Smooth muscle cell of the pulmonary artery (primary cell): ENCODE measurements at places on chromosomes 3 and 15. TPM values are rescaled to one million over a fixed set of nuclear protein-coding genes. Genes with fewer than 3 reads are reported as not detected.

MYRIP gene
- 0.85 and 4.3 TPM in 2 replicates for total RNA-seq

MCF2L2 gene
- 0.13 and 0.33 TPM in 2 replicates for total RNA-seq

EFCAB12 gene
- total RNA-seq = 0.03 and 0.07 TPM in 2 replicates

EIF4E3 gene
- 0.83 and 2.9 TPM in 2 replicates for total RNA-seq

MUSTN1 gene
- 0.13 TPM in 1 of 2 replicates, not detected in the other for total RNA-seq

CFAP20DC gene
- 1.6 and 3.1 TPM in 2 replicates for total RNA-seq

ACKR2 gene
- 0.20 and 0.40 TPM in 2 replicates for total RNA-seq

ECE2 gene
- total RNA-seq = 0.17 TPM in 1 of 2 replicates, not detected in the other

CHRNA3 gene
- total RNA-seq = not detected in 2 replicates

CCDC71 gene
- 14.1 and 18.4 TPM in 2 replicates for total RNA-seq

SLC6A1 gene
- 0.10 and 0.13 TPM in 2 replicates for total RNA-seq

DUOX1 gene
- total RNA-seq = 0.13 TPM in 1 of 2 replicates, not detected in the other

RHO gene
- not detected in 2 replicates for total RNA-seq

ANKRD34C gene
- total RNA-seq = not detected in 2 replicates

CIAO2A gene
- total RNA-seq = 26.7 and 31.5 TPM in 2 replicates

ZNF660 gene
- 1.8 and 2.2 TPM in 2 replicates for total RNA-seq

TP53BP1 gene
- total RNA-seq = 100 and 102 TPM in 2 replicates

ASB14 gene
- total RNA-seq = not detected in 2 replicates

NXPE3 gene
- 27.1 and 40.8 TPM in 2 replicates for total RNA-seq

TP63 gene
- 0.20 and 0.85 TPM in 2 replicates for total RNA-seq

ARHGEF26 gene
- total RNA-seq = 1.4 and 1.5 TPM in 2 replicates

NANOGP8 gene
- total RNA-seq = not detected in 2 replicates

PPP1R14D gene
- total RNA-seq = not detected in 2 replicates

FURIN gene
- total RNA-seq = 108 and 120 TPM in 2 replicates

RAB27A gene
- total RNA-seq = 9.1 and 14.3 TPM in 2 replicates

CLDN16 gene
- under 0.01 and 0.30 TPM in 2 replicates for total RNA-seq

PLA2G4F gene
- not detected in 2 replicates for total RNA-seq

RSRC1 gene
- 36.7 and 41.1 TPM in 2 replicates for total RNA-seq

TBC1D5 gene
- total RNA-seq = 80.4 and 92.8 TPM in 2 replicates

GCSAM gene
- not detected in 2 replicates for total RNA-seq
